ENCODE measurements at places on chromosomes 13 and 19.
A peak's percentile ranks its signal among the peaks of the same experiment; 100 is the strongest.

DNA sequence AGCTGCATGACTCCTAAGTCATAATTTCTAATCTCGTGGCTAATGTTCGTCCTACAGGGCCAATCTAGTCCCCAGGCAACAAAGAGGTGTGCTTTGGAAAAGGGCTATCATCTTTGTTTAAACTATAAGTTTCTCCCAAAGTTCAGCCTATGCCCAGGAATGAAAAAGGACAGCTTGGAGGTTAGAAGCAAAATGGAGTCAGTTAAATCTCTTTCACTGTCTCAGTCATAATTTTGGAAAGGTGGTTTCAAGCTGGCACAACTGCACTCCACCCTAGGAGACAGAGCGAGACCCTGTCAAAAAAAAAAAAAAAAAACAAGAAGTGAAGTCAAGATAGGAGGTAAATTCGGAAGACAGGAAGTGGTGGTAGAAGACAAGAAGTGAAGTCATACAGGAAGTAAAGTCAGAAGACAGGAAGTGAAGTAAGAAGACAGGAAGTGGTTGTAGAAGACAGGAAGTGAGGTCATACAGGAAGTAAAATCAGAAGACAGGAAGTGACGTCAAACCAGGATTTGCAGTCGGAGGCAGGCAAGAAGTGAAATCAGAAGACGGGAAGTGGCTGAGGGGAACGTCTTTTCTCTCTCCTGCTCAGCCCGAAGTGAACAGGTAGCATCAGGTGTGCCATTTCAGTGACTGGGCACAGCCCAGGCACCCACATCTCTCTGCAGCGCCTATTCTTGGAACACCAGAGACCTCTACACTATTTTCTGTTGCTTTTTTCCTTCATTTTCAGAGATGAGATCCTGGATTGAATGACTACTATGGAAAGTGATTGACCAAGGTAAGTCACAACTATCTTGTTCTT lies 32.2 kb downstream of the GP6 start:
- no peak for DNase-seq

GRCh38 chr13:93227280-93227877 lies 772 bp downstream of the GPC6 start:
- DNase-seq: peak; percentile 63

GRCh38 chr19:18660051-18660910 lies 23.2 kb upstream of the CRTC1 start:
- DNase-seq: peak; percentile 26

DNA sequence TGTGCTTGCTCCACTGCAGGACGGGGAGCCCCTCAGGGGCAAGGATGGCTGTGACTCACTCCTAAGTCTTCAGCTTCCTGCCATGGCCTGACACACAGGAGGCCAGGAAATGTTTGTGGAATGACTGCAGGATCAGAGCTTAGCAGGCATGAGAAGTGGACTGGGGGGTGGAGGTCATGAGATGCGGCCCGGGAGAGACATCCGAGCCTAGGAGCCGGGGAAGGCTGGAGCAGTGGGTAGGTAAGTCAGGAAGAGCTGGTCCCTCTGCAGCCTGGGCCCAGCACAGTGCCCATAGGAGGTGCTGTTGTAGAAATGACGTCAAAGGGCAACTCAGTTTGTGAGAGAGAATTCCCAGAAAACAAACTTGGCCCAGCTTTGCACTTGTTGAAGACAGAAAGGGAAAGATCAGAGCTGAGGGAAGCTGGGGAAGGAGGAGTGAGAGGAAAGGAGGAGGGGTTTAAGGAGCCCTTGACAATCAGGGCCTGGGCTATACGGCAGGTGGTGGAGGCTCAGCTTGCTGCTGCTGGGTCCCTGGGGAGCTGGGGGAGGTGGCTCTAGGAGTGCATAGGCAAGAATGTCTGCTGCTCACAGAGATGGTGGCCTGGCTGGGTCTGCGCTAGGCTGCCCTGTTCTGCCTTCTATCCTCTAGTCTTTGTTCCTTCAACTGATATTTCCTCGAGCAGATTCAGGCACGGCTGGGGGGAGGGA lies 18.5 kb downstream of the POU2F2 start:
- DNase-seq: peak; percentile 98

DNA sequence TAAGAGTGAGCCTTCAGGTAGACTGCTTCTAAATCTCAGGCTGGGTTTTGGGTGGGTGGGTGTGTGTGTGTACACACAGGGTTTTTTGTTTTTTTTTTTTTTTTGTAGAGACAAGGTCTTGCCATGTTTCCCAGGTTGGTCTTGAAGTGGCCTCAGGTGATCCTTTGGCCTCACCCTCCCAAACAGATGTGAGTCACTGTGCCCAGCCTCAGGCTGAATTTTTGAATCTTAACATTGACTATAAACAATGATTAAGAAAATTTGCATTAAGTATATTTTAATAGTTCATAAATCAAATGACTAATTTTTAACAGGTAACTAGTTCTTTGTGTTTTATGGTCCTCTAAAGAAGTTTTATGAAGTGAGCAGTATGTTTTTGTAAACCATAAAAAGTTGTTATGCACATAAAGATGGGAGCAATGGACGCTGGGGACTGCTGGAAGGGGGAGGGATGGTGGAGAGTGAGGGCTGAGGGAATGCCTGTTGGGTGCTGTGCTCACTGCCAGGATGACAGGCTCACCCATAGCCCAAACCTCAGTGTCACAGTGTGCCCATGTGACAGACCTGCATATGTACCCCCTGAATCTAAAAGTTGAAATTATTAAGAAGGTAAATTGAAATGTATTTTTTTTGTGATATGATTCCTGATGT lies 60.2 kb downstream of the ZNF136 start:
- no peak for DNase-seq

- DNase-seq: peak; percentile 23
These were observed 18.1 kb downstream of the DDX39A start for GRCh38 chr19:14400951-14401431.

- DNase-seq: peak; percentile 8
These were observed 656 bp downstream of the ZNF155 start for GRCh38 chr19:43984687-43985000.

DNA sequence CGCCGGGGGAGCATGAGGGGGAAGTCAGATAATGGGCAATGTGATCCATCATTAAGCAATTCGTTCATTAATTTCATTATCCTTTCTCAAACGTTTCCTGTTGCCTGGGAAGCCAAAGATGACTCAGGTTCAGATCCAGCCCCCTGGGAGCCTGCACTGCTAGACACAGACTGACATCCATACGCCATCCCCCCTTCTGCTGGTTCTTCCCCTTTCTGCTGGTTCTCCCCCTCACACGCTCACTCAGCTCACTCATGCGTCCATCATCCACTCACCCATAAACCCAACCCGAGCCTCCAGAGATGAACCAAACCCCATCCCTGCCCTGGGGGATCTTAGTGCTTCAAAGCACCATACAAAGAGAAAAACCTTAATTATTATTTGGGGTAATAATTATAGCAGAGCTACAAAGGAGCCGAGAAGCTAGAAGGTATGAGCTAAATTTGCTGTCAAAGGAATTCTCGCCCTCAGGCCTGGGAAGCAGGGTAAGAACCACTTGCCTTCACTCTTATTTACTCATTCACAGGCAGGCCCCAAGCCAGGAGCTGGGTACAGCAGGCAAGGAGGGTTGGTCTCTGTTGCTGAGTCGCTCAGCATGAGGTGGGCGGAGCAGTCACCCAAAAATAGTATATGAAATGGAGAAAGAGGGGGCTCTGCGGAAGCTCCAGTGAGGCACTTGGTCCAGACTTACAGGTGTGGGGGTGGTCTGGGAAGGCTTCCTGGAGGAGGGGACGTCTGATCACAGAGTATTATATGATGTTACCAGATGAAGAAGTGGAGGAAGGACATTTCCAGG lies 7.0 kb upstream of the ZNF444 start:
- DNase-seq: peak; percentile 70

DNA sequence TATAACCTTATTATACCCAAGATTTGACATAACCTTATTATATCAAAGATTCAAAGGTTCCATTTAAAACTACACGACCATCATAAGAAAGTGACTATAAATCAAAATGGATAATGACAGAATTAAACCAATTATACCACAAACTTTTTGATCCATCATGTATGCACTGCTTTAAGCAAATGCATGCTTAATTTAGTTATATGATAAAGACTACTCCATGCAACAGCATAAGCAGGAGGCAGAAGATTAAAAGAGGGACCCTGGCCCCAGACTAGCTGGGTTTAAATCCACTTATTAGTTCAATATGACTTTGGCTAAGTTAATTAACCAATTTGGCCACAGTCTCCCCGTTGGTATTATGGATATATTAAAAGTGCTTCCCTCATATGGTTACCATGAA lies 11.4 kb downstream of the EFNB2 start:
- no peak for DNase-seq

DNA sequence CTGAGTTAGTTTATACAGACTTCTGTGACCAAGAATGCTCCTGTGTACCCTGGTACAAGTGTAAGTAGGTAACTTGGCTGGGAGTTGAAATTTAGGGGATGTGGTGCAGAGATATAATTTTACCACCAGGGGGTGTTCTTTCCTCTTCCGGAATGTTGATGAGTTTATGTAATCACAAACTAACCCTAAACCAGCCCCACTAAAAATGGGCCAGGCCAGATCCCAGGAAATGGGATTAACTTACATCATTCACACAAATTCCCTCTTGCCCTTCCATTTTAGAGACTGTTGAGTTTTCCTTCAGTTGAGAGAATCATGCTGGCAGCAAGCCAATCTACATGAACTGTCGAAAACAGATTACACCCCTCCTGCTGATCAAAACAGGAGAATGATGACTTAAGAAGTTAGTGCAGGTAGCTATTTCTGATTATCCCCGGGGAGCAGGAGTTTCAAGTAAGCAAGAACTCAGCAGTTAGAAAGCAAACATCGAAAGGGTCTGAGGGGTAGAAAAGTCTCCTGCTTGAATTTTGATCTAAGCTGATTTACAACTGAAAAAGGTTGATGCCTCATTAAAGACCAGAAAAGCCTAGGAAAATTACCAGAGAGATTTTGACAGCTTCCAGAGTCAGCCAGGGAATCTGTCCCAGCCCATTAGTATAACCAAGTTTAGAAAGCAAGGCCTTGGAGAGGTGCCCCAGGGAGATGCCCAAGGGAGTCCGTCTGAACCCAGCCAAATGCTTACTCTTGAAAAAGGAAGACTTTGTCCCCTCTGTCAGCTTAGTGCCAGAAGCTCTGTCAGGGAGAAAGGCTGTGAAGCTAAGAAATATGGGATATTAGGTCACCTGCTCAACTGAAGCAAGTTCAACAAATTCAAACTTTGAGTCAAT lies 32.3 kb upstream of the MED4 start:
- DNase-seq: peak; percentile 63

GRCh38 chr19:47006496-47006895 lies 13.1 kb upstream of the NPAS1 start:
- DNase-seq: no peak

GRCh38 chr13:33312150-33312860 lies 26.8 kb upstream of the STARD13 start:
- peak; percentile 22 for DNase-seq

DNA sequence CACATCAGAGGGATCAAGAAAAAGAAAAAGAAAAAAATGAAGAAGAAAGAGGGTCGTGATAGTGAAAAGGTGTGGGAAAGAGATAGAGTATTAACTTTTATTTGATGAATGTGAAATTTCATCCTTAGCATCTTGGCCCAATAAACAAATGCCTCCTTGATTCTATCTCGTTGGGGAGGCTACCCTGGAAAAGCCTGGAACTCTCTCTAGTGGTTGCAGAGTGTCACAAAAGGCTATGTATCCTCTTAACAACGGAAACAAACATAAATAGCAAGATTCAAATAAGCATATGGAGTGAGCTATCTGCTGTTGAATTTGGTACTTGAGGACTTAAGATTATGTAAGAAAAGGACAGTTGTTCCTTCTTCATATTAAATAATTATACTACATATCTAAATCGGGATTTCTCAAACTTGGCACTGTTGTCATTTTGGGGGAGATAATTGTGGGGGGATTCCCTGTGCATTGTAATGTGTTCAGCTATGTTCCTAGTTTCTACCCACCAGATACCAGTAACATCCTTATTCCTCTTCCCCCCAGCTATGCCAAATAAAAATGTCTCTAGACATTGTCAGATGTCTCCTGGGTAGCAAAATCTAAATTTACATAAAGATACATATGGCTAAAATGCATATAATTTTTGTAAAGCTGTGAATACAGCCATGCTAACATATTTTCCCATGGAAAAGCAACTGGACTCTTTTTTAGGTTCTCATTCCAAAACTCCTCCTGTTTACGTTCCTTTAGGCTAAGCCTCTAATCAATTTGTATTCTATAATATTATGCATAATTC lies 557.2 kb downstream of the DCT start:
- no peak for DNase-seq

- no peak for DNase-seq
These were observed 14.0 kb upstream of the TMPRSS9 start for GRCh38 chr19:2345794-2346663.

DNA sequence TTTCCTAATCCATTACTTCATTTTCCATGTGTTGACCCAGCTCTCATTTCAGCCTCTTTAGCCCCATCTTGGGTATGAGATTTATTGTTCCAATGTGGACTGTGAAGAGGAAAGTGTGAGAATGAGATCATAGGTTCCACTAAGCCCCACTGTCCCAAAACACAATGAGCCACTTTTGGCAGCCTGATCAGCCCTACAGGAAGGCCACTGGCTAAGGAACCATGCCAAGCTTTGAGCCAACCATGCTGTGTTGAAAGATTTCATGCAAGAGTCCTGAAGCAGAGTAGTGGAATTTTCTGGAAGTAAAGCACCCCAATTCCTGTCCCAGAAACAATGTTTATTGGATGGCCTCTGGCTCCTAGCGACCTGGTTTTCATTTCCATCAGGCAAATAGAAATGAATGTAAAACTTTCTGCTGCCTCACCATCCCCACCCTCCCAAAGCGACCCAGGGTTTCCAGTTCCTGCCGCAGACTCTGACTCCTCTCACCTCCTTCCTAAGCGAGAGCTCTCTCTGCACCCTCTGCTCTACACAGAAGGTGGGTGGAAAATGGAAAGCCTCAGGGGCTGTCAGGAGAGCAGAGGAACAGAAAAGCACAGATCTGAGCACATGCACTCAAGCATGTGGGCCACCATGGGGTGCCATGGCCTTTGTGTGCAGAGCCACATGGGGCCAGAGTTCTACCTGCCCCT lies 73.1 kb downstream of the KCTD12 start:
- DNase-seq: no peak

- DNase-seq: no peak
These were observed 6.4 kb upstream of the TPM4 start for GRCh38 chr19:16069813-16070365.

Data from fibroblast of skin of right biceps (primary cell).